ENCODE measurements at places on chromosomes 3 and 15. TPM values are rescaled to one million over a fixed set of nuclear protein-coding genes. Genes with fewer than 3 reads are reported as not detected.

GRCh38 chr3:177810162-177810623, 612.9 kb upstream of the TBL1XR1 start:
- H3K27ac ChIP-seq: peak overlapping the region; percentile 45
- DNase-seq: no peak
- H3K36me3 ChIP-seq: no peaks in the 10 kb centered on the region
- H3K4me3 ChIP-seq: no peak overlapping the region
- peaks cover 16% of the 10 kb centered on the region for H3K4me1 ChIP-seq
- H3K27me3 ChIP-seq: no peaks in the 10 kb centered on the region

GRCh38 chr3:5217824-5218595, 30.5 kb downstream of the EDEM1 start:
- no peak for DNase-seq
- H3K27ac ChIP-seq: no peak overlapping the region
- H3K4me3 ChIP-seq: no peak overlapping the region
- H3K36me3 ChIP-seq: peaks cover 13% of the 10 kb centered on the region
- no peaks in the 10 kb centered on the region for H3K27me3 ChIP-seq
- H3K4me1 ChIP-seq: peaks cover 4% of the 10 kb centered on the region

DNA sequence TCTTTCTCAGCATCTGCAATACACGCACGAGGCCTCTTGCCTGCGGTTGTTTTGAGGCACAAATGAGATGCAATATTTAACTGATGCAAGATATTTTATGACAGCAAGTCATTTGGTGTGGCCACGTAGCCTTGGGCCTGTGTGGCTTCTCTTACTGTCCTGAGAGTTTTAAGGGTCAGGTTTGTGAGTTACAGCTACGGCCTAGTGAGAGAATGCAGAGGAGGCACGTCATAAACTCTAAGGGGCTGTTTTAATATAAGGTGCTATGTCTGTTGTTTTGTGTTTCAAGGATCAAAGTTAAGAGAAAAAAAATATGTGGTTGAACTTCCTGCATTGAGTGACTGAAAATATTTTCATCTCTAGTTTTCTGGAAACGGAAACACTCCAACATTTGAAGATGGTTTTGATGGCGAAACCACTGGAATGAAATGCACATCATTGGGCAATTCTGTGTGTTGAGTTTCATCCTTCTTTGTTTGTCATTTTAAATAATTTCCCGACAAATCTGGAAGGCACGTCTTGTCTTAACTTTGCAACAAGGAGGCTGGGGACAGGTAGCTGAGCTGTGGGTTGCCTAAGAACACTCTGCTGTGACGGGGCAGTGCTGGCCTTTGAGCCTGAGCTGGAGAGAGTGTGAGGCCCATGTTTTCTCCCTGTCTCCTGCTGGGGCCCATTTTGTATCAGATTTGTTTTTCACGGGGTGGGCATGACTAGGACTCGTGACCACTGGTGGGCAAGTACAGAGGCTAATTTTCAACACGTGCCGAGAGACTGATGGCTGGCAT, 5.1 kb downstream of the APBA2 start:
- H3K4me3 ChIP-seq: peak overlapping the region; percentile 73
- no peak overlapping the region for H3K27ac ChIP-seq
- no peaks in the 10 kb centered on the region for H3K27me3 ChIP-seq
- H3K36me3 ChIP-seq: peaks cover 6% of the 10 kb centered on the region
- DNase-seq: no peak
- peaks cover 45% of the 10 kb centered on the region for H3K4me1 ChIP-seq

- H3K4me1 ChIP-seq: peaks cover 5% of the 10 kb centered on the region
- no peak for DNase-seq
- H3K27me3 ChIP-seq: no peaks in the 10 kb centered on the region
- no peak overlapping the region for H3K4me3 ChIP-seq
- H3K36me3 ChIP-seq: no peaks in the 10 kb centered on the region
Observed at GRCh38 chr15:33296050-33296449, 14.7 kb upstream of the RYR3 start.

- no peaks in the 10 kb centered on the region for H3K27me3 ChIP-seq
- DNase-seq: no peak
- no peak overlapping the region for H3K4me3 ChIP-seq
- H3K36me3 ChIP-seq: peaks cover 8% of the 10 kb centered on the region
- H3K27ac ChIP-seq: no peak overlapping the region
- peaks cover 6% of the 10 kb centered on the region for H3K4me1 ChIP-seq
Observed at GRCh38 chr3:128107834-128108233, 15.8 kb downstream of the RUVBL1 start.

DNA sequence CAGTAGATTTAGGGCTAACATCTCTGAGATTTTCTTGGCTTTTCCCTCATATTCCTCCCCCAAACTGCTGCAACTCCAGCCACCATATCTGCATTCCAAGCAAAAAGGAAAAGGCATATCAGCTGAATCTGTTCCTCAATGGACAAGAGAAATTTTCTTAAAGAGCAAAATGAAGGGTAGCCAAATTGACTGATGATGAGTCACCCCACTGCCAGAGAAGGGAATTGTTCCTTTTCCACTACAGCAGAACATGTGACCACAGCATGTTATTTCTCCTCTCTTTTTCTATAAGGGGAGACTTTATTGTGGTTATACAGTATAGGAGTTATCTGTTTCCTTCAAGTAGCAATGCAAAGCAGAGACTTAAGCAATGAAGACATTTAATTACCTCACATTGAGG, 172.5 kb downstream of the MTHFS start:
- DNase-seq: no peak
- no peaks in the 10 kb centered on the region for H3K4me1 ChIP-seq
- no peak overlapping the region for H3K4me3 ChIP-seq

GRCh38 chr3:103494011-103494410, 1059.2 kb downstream of the ZPLD1 start:
- no peaks in the 10 kb centered on the region for H3K36me3 ChIP-seq
- DNase-seq: no peak
- peaks cover 3% of the 10 kb centered on the region for H3K27me3 ChIP-seq
- H3K27ac ChIP-seq: no peak overlapping the region
- H3K4me1 ChIP-seq: no peaks in the 10 kb centered on the region
- no peak overlapping the region for H3K4me3 ChIP-seq

- H3K27me3 ChIP-seq: no peaks in the 10 kb centered on the region
- no peak overlapping the region for H3K4me3 ChIP-seq
- no peaks in the 10 kb centered on the region for H3K4me1 ChIP-seq
Observed at GRCh38 chr3:151282921-151283320, 4.6 kb upstream of the P2RY14 start.

DNA sequence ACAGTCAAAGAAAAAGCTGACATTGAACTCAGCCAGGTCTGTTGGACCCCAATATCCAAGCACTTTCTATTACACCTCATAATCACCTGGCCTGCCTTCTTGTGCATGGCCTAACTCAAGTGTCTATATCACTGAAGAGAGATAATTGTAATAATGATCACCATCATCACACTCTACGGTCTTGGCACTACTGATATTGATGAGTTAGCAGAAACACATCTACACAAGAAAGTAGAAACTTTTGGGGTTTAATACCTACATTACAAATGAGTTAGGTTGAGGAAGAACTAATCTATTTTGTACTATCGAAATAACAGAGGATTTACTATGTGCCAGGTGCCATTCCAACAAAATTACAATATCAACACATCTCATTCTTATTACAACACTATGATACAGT, 30.7 kb downstream of the TUSC7 start:
- H3K36me3 ChIP-seq: peaks cover 4% of the 10 kb centered on the region
- DNase-seq: no peak
- no peaks in the 10 kb centered on the region for H3K4me1 ChIP-seq
- H3K4me3 ChIP-seq: no peak overlapping the region
- H3K27me3 ChIP-seq: no peaks in the 10 kb centered on the region
- H3K27ac ChIP-seq: no peak overlapping the region

- H3K4me3 ChIP-seq: no peak overlapping the region
- H3K27ac ChIP-seq: no peak overlapping the region
- no peaks in the 10 kb centered on the region for H3K36me3 ChIP-seq
- DNase-seq: no peak
- H3K4me1 ChIP-seq: no peaks in the 10 kb centered on the region
- H3K27me3 ChIP-seq: no peaks in the 10 kb centered on the region
Observed at GRCh38 chr3:103624271-103624670, 1189.5 kb downstream of the ZPLD1 start.

DNA sequence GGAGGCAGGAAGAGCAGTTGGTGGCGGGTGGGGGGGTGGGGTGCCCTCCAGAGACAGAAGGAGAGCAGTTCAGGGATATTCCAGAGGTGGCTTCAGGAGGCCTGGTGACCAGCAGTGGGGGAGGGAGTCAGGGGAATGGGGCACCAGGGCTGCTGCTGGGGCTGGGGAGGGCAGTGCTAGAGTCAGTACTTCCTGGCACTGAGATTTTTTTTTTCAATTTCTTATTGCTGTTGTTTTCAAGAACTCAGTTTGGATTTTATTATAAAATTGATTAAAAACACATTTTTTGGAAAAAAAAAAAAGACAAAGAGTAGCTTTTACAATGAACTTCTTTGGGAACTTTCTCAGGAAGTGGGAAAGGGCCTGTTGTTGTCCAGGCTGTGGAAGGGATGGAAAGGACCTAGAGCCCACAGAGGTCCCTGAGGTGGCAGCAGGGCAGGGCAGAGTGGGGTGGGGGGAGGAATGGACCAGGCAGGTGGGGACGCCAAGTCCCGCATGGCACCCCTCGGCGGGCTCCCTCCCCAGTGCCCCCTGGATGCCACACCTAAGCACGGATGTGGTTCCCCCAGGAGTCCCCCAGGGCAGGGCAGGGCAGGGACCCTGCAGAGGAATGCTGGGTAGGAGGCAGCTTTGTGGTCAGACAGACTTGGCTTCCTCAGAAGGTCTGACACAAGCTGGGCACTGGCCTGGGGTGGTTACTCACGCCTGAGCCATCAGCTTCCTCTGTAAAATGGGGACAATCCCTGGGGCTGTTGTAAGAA, 8.5 kb upstream of the ANPEP start:
- DNase-seq: no peak
- H3K4me3 ChIP-seq: no peak overlapping the region
- H3K36me3 ChIP-seq: no peaks in the 10 kb centered on the region
- H3K27ac ChIP-seq: no peak overlapping the region
- peaks cover 19% of the 10 kb centered on the region for H3K27me3 ChIP-seq
- H3K4me1 ChIP-seq: peaks cover 6% of the 10 kb centered on the region

- no peak for DNase-seq
- no peaks in the 10 kb centered on the region for H3K36me3 ChIP-seq
Observed at GRCh38 chr15:66228807-66229735, 24.5 kb downstream of the MEGF11 start.

- H3K27ac ChIP-seq: no peak overlapping the region
- H3K27me3 ChIP-seq: peaks cover 6% of the 10 kb centered on the region
- H3K36me3 ChIP-seq: peaks cover 3% of the 10 kb centered on the region
- no peak overlapping the region for H3K4me3 ChIP-seq
Observed at GRCh38 chr15:64810497-64811326, 14.7 kb downstream of the PIF1 start.

DNA sequence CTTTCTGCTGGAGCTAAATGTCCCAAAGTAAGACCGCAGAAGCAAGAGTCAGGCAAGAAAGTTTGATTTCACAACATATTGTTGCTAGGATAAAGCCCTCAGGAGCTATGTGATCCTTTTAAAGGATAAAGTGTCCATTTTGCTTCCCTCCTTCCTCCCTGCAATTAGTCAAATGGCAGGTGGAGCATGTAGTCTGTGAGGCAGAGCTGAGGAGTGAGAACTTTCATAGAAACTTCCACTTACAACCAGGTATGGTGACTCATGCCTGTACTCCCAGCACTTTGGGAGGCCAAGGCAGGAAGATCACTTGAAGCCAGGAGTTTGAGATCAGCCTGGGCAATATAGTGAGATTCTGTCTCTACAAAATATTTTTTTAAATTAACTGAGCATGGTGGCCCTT, 25.2 kb upstream of the RHCG start:
- H3K27me3 ChIP-seq: peaks cover 24% of the 10 kb centered on the region
- DNase-seq: no peak
- no peak overlapping the region for H3K27ac ChIP-seq

Gene ST6GAL1
- 35.1 TPM for total RNA-seq

Gene COLQ
- total RNA-seq: 2.8 TPM

Gene ADAMTSL3
- not detected for total RNA-seq

Gene SHC4
- 4.9 TPM for total RNA-seq

Gene LDHAL6B
- total RNA-seq: not detected

Gene BDH1
- 28.7 TPM for total RNA-seq

Gene HDC
- 3.5 TPM for total RNA-seq

Gene ZNF385D
- 2.1 TPM for total RNA-seq

Gene CPLX3
- total RNA-seq: not detected

Gene ZCWPW2
- total RNA-seq: 0.30 TPM
